HFF-Myc (cell line): ENCODE measurements at places on chromosomes 12 and 14.

DNA sequence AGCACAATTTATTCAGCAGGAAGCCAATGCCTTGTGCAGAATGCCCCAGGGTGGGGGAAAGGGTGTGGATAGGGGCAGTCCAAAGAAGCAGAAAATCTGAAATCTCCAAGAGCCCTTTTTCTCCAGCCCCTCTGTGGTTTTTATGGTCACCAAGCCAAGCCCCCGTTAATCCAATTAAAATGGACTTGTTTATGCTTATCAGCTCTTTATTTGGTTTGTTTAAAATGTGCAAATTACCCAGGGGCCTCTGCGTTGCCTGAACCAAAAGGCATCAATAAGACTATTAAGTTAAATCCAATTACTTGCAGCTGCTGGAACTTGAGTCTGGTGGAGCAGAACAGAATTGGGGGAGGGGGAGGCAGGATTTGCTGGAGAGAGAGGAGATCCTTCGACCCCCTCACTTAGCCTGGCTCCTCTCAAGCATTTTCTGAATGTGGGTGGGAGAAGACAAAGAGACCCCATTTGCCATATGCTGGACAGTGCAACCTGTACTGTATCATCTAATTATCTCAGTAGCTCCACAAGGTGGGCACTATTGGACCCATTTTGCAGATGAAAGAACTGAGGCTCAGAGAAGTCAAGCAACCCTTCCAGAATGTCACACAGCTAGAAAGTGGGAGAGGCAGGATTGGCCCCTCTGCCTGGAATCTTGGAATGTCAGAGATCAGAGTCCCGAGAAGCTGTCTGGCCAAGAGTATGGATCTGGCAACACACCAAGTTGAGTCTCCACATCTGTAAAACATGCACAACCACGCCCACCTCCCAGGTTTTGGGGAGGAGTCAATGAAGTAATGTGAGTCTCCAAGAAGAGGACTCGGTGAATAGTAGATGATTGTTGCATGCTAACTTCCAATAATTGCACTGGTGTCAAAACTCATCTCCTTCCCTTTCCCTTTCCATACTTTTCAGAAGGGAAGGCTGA is 66.9 kb downstream of the CMKLR1 start:
- peak; percentile 6 for DNase-seq

GRCh38 chr12:9098115-9098452 is 17.6 kb downstream of the A2M start:
- no peak for DNase-seq

DNA sequence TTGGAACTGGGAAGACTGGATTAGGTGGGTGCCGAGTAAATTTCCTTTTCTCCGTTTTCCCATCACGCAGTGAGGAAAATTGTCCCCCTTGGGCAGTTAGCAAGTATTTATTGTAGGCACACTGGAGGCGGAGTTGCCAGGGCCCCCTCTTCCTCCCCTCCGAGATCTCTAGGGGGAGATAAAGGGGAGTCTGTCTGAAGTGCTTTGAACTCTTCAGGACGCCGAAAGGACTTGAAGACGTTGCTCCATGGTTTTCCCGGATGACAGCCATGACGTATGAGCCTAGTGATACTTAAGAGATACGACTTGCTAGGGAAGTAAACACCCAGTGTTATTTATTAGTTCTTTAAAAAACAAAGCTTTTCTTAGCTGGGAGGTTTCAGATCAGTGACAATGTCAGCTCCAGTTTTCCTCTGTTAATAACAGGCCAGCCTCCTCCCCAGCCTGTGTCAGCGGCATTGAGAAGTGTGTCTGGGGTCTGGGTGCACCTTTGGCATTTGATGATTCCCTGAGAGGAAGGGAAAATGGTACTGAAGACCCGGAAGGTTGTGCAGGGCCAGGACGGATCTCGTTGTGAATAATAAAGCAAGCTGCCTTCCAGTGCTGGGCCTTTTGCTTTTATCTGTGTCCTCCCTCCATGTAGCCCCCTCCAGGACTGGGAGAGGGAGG is 78.7 kb downstream of the TSPAN9 start:
- no peak for DNase-seq

DNA sequence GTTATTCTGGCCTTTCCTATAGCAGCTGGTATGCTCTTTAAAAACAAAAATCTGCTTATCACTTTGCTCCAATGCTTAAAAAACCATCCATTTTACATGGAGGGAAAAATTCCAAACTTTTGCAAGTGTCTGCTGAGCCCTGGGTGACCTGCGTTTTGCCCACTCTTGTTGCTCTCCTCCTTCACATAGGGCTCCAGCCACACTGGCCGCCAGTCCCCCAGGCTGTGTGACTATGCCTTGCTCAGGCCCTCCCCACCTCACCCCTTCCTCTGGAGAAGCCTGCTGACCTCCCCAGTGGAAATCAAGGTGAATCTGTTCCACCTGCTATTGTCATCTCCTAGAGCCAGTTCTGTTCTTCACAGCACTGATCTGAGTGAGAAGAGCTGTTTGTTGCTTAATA is 126.9 kb downstream of the SLC25A47 start:
- DNase-seq = no peak

- no peak for DNase-seq
Observed at GRCh38 chr14:22448905-22449599, 140.0 kb downstream of the DAD1 start.

GRCh38 chr14:88804035-88804434 is 11.3 kb upstream of the EML5 start:
- no peak for DNase-seq

- no peak for DNase-seq
Observed at GRCh38 chr12:73277971-73278370, 1005.8 kb downstream of the TRHDE start.

GRCh38 chr12:25801734-25802133 is 156.7 kb upstream of the RASSF8 start:
- no peak for DNase-seq

DNA sequence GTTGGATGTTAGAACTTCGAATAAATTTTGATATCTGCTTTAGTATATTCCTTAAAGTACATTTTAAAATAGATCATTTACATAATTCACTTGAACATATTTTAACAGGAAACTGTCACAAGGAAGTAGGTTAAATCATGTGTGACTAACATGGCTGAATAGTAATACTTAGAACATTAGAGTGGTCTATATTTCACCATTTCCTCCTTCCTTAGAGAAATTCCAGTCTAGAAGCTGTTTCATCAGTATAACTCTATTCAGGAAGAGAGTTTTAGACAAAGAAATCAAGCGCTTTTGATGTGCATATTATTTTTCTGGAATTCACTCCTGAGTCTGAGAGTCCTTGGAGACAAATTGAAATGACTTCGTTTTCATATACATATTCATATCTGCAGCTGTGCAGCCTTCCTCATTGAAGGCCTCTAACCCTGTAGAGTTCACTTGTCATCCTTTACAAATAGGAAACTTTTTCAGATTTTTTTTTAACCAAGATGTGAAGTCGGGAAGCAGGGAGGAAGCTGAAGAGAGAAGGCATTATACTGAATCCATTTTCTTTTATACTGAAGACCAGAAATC is 28.4 kb downstream of the IRAK3 start:
- no peak for DNase-seq

- no peak for DNase-seq
Observed at GRCh38 chr12:52454411-52455201, 2.7 kb upstream of the KRT6B start.

GRCh38 chr12:111846016-111846415 is 4.0 kb downstream of the MAPKAPK5 start:
- DNase-seq = no peak

DNA sequence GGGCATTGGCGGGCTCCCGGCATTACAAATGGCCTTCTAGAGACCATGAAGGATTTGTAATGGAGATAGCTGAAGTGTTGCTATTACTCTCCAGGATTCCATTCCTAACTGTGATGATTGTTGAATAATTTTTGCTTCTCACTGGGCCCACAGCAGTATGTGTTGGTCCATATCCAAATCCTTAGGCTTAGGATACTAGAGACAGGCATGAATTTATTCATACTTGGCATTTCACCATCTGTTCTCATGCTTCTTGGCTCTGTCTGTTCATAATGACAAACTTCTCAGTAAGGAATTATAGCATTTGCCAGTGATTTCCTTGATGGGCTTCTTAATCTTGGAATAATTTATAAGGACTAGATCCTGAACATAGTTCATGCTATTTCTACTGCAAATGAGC is 832.9 kb downstream of the C12orf50 start:
- no peak for DNase-seq

DNA sequence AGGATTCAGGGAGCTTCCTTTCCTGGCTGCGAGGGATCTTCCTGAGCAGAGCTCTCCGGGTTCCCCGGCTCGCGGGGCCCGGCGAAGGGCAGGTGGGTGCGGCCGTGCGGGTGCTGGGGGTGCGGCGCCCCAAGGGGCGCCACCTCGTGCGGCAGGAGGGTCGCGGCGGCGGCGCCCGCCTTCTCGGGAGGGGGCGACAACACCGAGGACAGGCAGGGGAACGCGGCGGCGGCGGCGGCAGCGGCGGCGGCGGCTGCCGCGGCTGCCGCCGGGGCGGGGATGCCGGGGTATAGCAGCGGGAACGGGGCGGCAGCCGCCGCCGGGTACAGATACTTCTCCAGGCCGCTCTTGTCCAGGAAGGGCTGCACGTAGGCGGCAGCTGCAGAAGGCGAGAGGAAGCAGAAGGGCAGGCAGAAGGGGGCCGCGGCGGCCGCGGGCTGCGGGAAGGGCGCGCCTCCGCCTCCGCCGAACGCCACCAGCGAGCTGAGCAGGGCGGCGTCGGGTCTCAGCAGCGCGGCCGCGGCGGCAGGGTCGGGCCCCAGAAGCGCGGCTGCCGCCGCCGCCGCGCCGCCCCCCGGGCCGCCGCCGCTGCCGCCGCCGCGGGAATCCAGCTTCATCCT is 2.7 kb downstream of the BHLHE41 start:
- DNase-seq = no peak

DNA sequence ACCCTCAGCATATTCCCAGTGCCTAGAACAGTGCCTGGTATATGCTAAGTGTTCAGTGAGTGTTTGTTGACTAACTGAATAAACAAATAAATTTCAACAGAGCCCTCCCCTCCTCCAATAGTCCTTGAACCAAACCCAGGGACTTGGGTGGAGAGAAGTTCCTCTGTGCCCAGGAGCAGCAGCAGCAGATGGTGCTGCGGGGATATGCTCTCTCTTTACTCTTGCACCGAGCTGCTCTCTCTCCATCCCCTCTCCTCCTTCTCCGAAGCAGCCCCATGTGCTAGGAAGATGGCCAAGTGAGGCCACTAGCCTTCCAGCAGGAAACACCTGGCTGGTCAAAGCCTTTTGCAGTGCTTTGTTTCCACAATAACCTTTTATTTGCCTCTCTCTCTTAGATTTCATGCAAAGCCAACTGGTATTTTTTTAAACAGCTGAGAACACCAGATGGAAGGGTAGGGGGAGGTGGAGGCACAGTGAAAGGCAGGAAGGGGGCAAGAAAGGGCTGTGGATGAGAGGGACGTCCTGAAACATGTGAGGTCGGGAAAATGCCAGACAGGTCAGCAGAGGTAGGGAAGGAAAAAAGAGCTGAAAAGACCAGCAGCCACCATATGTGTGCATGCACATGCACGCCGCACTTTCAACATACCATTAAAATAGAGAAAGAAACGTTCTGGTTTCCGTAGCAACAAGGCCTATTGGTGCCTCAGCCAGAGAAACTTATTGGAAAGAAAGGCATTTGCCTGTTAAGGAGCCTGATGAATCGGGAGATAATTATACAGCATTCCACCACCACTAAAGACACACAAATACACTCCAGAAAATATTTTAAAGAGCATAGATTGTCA is 78.9 kb downstream of the EMP1 start:
- DNase-seq = no peak

DNA sequence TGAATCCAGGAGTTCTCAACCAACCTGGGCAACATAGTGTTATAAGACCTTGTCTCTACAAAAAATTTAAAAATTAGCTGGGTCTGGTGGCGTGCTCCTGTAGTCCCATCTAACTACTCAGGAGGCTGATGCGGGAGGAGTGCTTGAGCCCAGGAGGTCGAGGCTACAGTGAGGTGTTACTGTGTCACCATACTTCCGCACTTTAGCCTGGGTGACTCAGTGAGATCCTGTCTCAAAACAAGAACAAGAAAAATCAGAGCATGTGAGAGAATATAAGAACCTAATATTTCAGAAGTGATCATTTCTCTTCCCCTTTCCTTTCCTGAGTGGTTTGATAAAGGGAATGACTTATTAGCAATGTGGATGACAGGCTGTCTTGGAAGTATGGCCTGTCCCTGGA is 9.5 kb downstream of the TRAF3 start:
- no peak for DNase-seq

DNA sequence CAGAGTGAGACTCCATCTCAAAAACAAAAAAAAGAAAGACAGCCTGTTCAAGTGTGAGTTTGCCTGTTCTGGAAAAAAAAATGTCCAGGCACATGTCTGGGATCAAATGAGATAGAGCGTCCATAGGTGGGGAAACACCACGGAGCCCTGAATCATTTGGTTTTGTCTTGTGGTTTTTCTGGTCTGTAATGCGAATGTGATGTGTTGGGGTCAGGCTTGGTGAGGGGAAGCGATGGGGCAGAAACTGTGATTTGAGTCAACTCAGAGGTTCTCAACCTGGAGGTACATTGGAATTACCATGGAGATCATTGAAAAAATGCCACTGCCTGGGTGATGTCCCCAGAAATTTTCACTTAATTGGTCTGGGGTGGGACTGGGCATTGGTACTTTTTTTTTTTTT is 183.9 kb upstream of the PWP1 start:
- no peak for DNase-seq

GRCh38 chr12:2180737-2181082 is 127.9 kb downstream of the CACNA1C start:
- no peak for DNase-seq

GRCh38 chr14:92153581-92153980 is 31.8 kb downstream of the CPSF2 start:
- DNase-seq = no peak

DNA sequence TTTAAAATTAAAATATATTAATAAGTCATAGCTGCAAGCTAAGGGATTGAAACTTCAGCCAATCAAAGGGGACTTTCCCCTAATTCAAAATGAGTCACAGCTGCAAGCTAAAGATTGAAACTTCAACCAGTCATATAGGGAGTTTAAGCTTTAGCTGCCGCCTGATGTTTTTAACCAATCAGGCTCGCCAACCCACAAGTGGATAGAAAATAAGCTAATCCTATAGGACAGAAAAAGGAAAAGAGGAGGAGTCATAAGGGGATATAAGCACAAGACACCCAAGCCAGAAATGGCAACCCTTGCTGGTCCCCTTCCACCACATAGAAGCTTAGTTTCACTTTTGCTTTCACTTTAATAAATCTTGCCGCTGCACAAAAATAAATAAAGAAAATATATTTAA is 1154.6 kb downstream of the GALC start:
- no peak for DNase-seq

- no peak for DNase-seq
Observed at GRCh38 chr14:77458249-77458950, 507 bp downstream of the AHSA1 start.

DNA sequence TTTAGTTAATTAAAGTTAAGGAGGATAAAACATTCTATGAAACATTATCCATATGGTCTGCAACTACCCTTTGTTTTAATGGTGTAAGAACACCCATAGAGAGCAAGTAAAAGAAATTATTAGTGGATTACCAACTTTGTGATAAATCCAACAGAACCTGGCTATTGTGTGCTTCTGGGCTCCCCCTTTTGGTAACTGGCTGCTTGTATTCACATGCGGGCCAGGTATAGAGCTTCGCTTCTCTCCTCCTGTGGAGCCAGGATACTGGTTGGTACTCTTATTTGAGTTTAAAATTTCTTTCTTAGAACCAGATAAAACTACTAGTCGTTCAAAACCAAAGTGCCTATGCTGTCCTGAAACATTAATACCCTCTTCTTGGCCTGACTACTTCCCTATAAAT is 81.0 kb downstream of the PTPRR start:
- no peak for DNase-seq
